ENCODE measurements at places on chromosomes 5 and 9.
A peak's percentile ranks its signal among the peaks of the same experiment; 100 is the strongest.

GRCh38 chr9:128164307-128164885 lies 4.3 kb downstream of the BBLN start:
- H3K4me1 ChIP-seq = no peaks in the 10 kb centered on the region
- DNase-seq = no peak
- H3K27me3 ChIP-seq = no peaks in the 10 kb centered on the region
- peaks cover 18% of the 10 kb centered on the region for H3K36me3 ChIP-seq
- no peak overlapping the region for H3K27ac ChIP-seq

GRCh38 chr5:109739741-109740728 lies 50.3 kb downstream of the MAN2A1 start:
- H3K36me3 ChIP-seq = no peaks in the 10 kb centered on the region
- H3K4me1 ChIP-seq = peaks cover 27% of the 10 kb centered on the region
- H3K4me3 ChIP-seq = no peak overlapping the region
- H3K27ac ChIP-seq = peak overlapping the region; percentile 96

- no peak overlapping the region for H3K4me3 ChIP-seq
- peak; percentile 63 for DNase-seq
- H3K27ac ChIP-seq = no peak overlapping the region
- H3K27me3 ChIP-seq = no peaks in the 10 kb centered on the region
- H3K4me1 ChIP-seq = peaks cover 14% of the 10 kb centered on the region
Observed at GRCh38 chr9:38350529-38350928, 42.0 kb upstream of the ALDH1B1 start.

DNA sequence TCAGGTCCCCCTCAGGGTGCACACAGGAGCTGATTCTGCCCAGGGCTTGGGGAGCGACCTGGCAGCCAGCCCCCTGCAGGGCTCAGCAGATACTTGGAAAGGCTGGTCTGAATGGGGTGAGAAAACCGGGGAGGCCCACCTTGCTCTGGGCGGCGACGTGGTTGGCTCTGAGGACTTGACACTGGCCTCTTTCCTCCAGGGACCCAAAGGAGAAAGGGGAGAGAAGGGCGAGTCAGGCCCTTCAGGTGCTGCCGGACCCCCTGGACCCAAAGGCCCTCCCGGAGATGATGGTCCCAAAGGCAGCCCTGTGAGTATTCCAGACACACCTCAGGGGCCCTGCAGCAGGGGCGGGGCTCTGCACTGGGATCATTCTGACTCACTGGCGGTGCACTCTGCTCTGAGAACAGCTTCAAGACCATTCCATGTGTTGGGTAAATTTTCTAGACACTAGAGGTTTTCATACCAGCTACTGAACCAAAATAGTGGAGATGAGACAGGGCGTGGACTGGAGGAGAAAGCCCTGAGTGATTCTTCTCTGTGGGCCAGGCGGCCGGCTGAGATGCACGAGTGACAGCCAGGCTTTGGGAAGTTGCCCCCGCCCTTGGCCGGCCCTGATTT lies 65.9 kb upstream of the FCN2 start:
- DNase-seq = no peak
- H3K36me3 ChIP-seq = peaks cover 39% of the 10 kb centered on the region
- H3K27me3 ChIP-seq = no peaks in the 10 kb centered on the region
- H3K27ac ChIP-seq = no peak overlapping the region
- no peaks in the 10 kb centered on the region for H3K4me1 ChIP-seq
- H3K4me3 ChIP-seq = no peak overlapping the region

DNA sequence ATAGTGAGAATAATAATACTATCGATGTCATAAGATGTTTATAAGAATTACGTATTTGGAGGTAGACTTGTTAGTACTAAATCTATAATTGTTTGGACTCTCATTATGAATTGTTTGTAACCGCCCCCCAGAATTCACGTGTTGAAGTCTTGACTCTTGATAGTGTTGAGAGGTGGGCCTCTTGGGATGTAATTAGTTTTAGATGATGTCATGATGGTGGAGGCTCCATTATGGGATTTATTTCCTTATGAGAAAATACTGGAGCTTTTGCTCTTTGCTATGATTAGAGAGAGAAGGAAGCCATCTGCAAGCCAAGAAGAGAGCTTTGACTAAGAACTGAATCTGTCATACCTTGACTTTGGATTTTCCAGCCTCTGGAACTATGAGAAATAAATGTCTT lies 142.2 kb downstream of the PRDM9 start:
- H3K4me1 ChIP-seq = no peaks in the 10 kb centered on the region
- H3K27ac ChIP-seq = no peak overlapping the region
- H3K4me3 ChIP-seq = no peak overlapping the region
- H3K36me3 ChIP-seq = no peaks in the 10 kb centered on the region
- H3K27me3 ChIP-seq = no peaks in the 10 kb centered on the region

DNA sequence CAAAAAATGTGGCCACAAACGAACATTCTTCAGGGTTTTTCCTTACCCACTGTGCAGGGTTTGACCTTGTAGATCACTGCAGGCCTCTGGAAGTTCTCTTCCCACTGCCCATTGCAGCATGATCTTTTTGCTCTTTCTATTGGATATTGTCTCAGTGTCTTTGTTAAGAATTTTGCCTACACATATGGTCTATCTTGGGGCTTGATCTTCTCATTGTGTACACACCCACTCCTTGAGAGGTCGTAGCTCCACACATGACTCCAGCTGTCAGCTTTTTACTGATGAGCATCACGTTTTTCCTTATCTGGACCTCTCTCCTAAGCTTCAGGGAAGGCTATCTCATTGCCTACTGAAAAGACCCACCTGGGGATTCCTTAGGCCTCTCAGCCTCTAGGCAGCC lies 3.0 kb upstream of the GLRX start:
- H3K27me3 ChIP-seq = no peaks in the 10 kb centered on the region
- no peaks in the 10 kb centered on the region for H3K36me3 ChIP-seq
- no peak for DNase-seq
- H3K27ac ChIP-seq = no peak overlapping the region

DNA sequence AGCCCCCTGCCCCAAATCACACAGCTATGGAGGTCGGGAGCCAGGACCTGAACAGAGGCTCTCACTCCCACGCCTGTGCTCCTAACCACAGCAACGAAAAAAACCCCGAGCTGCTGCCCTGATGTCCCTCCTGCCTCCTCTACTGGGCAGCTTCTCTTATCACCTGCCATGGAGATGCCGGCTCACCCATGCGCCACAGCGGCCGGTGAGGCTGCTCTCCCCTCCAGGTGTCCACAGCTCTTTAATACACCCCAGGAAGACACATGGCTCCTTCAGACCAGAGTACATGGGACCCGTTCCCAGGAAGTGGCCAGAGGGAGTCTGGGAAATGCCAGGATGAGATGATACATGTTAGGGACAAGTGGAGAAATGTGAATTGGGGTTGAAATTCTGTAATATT lies 110.9 kb downstream of the COL23A1 start:
- no peak for DNase-seq
- no peaks in the 10 kb centered on the region for H3K36me3 ChIP-seq
- H3K4me3 ChIP-seq = no peak overlapping the region

GRCh38 chr5:8826508-8826907 lies 719.4 kb downstream of the SEMA5A start:
- no peak for DNase-seq
- H3K27me3 ChIP-seq = no peaks in the 10 kb centered on the region
- H3K4me1 ChIP-seq = no peaks in the 10 kb centered on the region
- no peaks in the 10 kb centered on the region for H3K36me3 ChIP-seq
- H3K27ac ChIP-seq = no peak overlapping the region

DNA sequence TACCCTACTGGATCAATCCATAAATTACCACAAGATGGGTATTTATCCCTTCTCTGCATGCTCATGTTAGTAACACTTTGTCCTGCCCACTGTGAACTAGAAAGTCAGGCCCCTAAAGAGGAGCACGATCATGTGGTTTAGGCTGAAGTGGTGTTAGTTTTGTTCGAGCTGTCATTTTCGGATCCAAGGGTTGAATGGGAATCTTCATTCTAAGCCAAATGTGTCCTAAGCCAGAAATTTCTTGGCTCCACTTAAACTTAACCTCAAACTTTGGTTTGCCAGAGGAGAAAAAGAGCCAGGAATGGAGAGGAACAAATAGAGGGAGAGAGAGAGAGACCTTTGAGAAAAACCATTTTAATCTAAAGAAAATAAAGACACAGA lies 837.7 kb upstream of the ZNF608 start:
- no peak overlapping the region for H3K4me3 ChIP-seq
- no peaks in the 10 kb centered on the region for H3K4me1 ChIP-seq
- H3K27ac ChIP-seq = no peak overlapping the region
- no peaks in the 10 kb centered on the region for H3K36me3 ChIP-seq
- H3K27me3 ChIP-seq = no peaks in the 10 kb centered on the region
- no peak for DNase-seq

DNA sequence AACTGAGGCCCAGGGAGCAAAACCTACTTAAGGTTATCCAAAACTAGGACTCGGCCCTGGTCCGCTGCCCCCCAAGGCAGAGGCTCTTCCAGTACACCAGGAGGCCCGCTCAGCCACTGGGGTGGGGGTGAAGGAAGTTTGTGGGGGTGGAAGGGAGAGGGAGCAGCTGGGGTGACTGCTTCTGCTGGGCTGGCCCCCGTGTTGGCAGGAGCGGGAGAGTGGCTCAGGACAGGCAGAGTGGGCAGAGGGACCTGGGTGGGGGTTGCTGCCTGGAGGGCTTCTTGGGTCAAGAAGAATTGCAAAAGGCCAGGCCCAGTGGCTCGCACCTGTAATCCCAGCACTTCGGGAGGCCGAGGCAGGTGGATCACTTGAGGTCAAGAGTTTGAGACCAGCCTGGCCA lies 8.2 kb upstream of the TRIM14 start:
- DNase-seq = no peak
- H3K4me3 ChIP-seq = no peak overlapping the region

DNA sequence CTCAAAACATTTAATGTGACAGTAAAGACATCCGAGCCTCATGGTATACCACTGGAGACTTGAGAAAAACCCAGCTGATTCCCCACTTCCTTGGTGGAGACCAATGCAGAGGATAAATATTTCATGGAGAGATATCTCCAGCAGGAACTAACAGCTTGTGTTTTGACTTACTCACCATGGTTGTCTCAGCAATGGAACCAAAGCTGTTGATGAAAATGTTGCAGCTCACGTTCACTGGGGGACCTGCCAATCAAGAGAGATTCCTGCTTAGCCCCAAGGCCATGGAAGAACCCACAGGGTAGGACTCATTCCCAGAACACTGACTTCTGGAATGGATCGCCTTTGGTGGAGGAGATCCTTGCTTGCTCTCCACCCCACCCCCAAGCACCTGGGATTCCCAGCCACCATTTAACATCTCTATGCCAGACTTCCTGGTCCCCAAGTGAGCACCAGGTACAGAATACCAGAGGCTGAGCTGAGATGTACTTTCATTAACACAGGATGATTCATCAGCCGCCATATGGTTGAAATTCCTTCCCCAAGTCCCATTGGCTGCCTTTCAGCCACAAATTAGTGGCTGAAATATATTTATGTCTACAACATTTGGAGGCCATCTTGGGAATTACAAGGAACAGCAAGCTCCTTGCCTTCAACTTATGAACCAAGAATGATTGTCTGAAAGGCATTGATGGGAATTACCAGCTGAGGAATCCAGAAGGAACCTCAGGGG lies 37.9 kb downstream of the GLRA1 start:
- H3K27me3 ChIP-seq = no peaks in the 10 kb centered on the region
- no peak overlapping the region for H3K4me3 ChIP-seq
- H3K36me3 ChIP-seq = no peaks in the 10 kb centered on the region
- peak; percentile 37 for DNase-seq
- H3K27ac ChIP-seq = no peak overlapping the region
- peaks cover 3% of the 10 kb centered on the region for H3K4me1 ChIP-seq

DNA sequence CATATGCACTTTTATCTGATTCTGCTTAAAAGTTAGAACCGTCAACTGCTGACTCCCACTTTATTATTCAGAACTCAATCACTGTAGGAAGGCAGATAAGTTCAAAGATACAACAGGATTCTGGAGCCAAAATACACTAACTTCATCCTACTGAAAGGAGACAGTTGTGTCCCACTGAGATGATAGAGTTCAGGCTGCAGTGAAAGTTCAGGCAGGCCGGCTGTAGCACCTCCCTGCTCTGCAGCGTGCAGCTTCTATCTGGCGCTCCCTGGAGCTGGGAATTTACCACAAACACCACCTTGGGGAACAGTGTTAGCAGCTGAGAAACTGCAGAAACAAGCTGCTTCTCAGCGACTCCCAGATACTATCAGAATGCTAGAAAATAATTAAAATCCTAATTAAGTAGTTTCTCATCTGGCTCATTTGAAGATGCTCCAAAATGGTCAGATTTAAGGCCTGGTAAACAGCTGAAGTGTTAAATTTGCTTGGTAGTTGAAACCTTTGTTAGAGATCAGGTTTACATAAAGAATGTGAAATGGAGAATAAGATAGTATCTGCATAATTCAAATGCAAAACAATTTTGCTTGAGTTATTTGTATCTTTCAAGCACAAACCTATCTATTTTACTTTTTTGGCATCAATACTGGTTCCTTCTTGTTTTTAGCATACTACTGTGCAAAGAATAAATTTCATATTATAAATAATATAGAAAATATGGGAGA lies 52.3 kb upstream of the CNTLN start:
- H3K27me3 ChIP-seq = no peaks in the 10 kb centered on the region
- H3K27ac ChIP-seq = no peak overlapping the region
- H3K4me1 ChIP-seq = peaks cover 7% of the 10 kb centered on the region
- no peak overlapping the region for H3K4me3 ChIP-seq

GRCh38 chr5:146089287-146089686 lies 16.1 kb downstream of the PLAC8L1 start:
- H3K4me3 ChIP-seq = no peak overlapping the region
- no peak for DNase-seq
- no peaks in the 10 kb centered on the region for H3K36me3 ChIP-seq
- no peaks in the 10 kb centered on the region for H3K27me3 ChIP-seq
- H3K4me1 ChIP-seq = no peaks in the 10 kb centered on the region
- no peak overlapping the region for H3K27ac ChIP-seq

Data from mesendoderm (in vitro differentiated cells).